ENCODE measurements at places on chromosomes 2 and 18.

DNA sequence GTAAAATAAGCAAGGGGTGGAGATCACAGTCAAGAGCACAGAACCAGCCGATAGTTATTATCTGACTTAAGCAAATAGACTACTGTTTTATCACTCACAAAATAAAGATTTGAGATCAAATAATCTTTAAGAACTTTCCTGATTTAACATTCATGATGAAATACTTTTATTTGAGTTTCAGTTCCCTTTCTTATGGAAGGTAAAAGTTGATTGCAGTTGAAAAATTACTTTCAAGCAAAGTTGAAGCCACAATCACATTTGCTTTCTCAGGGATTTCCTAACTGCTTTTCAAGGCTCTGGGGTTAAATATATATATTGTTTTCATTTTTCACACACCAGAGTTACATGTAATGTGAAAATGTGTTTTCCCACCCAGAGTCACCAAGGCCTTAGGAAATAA, 599.5 kb downstream of the KCNJ3 start:
- no peak for DNase-seq

DNA sequence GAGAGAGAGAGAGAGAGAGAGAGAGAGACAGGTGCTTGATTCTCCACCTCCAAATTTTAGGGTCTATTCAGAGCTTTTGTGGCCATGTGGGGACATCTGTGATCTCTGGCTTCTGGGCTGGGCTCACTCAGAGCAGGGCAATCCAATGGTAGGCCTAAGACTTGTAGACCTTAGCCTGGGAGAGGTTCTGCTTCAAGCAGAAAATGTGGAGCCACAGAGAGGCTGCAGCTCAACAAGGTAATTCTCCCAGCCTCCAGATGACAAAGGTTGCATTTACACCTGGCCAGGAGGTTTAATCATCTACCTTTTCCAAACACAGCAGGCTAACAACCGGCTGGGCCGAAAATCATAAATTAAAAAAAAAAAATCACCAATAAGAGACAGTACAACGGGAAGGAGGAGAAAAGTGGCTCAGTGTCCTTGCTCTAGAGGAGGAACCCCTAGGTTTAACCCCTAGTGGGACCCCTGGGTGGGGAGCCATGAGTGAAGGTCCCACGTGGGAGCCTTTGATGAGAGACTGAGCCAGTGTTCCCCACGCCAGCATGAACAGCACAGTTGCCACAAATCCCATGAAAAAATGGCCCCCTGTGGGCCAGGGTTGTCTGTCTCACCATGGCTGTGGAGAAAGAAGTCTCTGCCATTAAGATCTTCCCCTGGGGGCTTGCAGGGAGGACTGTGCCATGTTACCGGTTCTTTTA, 124.0 kb upstream of the GATA6 start:
- no peak for DNase-seq

DNA sequence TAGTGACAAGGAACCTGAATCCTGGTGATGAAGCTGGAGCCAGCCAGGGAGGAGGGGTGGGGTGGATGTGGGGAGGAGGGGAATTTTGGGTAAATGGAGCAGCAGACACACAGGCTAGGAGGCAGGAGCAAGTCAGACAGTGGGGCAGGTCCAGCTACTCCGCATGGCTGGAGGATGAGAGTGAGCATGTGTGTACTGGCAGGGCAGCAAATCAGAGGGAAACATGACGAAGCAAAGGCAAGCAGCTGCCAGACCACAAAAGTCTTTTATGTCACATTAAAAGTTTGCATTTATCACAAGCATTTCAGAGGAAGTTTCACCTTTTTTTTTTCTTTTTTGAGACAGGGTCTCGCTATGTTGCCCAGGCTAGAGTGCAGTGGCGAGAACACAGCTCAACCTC, 11.9 kb upstream of the KIDINS220 start:
- no peak for DNase-seq

- DNase-seq, result no peak
Measured at GRCh38 chr2:222526480-222527277, 102.3 kb downstream of the SGPP2 start.

DNA sequence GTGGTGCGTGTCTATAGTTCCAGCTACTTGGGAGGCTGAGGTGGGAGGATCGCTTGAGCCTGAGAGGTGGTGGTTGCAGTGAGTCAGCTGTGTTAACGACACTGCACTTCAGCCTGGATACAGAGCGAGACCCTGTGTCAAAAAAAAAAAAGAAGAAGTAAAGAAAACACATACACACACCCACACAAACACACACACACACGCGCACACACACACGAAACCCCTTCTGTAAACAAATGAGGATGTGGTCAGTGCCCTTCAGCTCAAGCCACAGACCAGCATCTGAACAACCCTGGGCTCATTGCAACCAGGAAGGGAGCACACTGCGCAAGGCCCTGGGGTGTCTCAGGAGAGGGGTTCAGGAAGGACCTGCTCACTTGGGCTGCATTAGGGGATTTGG, 47.9 kb upstream of the KCNF1 start:
- DNase-seq, result no peak

GRCh38 chr2:144239306-144239705, 280.6 kb downstream of the ZEB2 start:
- no peak for DNase-seq

GRCh38 chr18:8754995-8755960, 49.9 kb downstream of the MTCL1 start:
- no peak for DNase-seq

Measured in stimulated activated CD4-positive, alpha-beta T cell treated with anti-CD3 and anti-CD28 coated beads, Interleukin-1b, Interleukin-23, amount 100 ng/mL, for 1 hour (primary cell).